ENCODE measurements at places on chromosomes 1 and 21.

- DNase-seq = no peak
Observed at GRCh38 chr1:236864996-236865817, 70.1 kb downstream of the MTR start.

DNA sequence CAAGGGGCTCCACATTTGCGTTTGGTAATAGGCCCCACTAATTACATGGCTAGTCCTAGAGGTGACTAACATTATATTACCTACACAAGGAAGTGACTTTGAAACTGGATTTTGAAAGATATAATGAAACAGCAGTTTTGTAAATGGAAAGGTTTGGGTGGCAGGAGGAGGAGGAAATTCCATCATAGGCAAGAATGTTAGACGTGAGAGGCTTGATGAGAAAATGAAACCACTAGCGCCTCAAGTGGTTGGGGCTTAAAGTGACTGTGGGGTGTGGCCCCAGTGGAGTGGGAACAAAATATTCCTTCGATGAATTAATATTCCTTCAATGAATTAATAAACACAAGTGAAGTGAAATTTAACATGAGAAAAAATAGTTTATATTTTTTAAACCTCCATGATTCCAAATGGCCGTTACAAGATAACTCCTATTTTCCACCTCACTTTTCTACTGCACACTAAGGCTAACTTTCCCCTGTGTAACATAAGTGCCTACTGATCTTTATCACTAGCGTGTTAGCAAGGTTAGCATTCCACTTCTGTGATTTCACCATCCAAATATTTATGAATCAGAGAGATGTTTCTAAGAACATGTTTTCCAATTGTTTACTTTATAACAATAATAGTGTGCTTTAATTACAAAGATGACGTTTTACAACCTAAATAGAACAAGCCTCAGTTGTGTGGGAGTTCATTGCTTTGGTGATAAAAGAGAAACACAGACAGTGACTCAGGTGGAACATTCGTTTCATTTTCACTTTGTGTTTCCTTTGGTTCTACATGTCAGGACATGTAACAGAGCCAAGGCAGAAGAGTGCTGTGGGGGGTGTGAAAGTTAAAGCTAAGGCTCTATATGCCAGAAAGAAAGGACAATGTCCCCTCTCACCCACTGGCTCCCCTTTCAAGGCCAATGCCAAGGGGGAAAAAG lies 12.5 kb upstream of the ATF3 start:
- peak; percentile 46 for DNase-seq

DNA sequence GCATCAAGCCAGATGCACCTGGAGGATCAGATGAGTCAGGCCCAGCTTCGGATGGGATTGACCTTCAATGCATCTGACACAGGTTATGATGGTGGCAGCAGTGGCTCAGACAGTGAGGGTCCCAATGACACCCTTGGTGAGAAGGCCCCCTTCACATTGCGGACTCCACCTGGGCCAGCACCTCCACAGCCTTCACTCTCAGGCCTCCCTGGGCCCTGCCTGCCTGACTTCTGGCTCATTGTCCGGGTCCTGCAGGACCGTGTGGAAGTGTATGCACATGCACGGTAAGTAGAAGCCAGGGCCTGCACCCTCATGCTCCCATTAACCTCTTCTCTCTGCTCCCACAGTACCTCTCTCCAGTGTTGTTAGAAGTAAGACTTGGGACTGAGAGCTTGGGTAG lies 20.8 kb downstream of the HYI start:
- DNase-seq = no peak

DNA sequence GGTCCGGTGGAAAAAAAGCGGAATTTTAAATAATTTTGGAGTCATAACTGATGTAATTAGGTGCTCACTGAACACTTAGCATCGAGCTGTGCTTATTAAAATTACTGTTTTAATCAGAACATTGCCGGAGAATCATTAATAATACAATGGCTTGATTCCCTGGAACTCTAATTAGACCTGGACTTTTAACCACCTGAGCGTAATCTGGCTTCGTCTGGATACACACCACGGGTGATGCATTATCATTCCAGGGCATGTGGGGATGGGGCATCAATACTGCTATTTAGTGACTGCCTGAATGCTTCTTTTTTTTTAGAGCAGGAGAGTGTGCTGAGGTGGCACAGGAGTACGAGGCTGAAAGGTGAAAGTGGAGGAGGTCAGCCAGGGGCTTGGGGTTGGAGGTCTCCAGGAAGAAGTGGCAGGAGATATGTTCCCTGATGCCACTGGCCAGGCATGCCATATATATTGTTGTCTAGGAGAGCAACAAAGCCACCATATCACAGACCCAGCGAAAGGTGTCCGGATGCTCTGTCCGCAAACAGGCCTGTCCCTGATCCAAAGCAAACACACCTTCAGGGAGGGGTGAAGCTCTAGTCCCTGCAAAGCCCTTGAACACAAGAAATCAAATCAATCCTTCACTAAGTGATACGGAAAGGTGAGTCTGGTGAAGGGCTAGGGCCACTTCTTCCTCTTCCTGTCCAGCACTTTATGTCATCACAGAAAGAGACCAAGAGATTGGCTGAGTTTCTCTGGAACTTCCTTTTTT lies 125.2 kb downstream of the PLXNA2 start:
- DNase-seq = no peak

- no peak for DNase-seq
Observed at GRCh38 chr1:117753232-117753631, 147.4 kb downstream of the TENT5C start.

- no peak for DNase-seq
Observed at GRCh38 chr1:74592580-74593355, 80.4 kb upstream of the LRRC53 start.

DNA sequence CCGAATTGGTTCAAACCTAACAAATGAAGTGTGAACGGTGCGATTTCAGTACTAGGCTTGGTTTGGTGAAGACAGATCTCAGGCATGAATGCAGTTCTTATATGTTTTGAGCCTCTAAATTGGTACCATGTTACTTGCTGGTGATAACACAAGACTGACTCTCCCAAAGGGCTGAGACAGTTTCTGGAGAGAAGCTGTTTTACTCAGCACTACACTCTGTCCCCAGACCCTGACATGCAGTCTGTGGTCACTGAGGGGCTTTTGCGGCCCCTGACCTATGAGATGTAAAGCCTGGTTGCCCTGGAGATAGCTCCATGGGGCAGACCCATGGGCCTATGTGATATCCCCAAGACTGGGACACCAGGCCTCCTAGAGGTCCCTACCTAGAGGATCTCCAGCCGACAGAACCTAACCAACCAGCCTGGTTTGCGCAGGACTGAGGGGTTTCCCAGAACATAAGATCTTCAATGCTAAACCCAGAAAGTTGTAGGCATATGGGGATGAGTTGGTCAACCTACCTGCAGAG lies 19.4 kb upstream of the FOXE3 start:
- no peak for DNase-seq

DNA sequence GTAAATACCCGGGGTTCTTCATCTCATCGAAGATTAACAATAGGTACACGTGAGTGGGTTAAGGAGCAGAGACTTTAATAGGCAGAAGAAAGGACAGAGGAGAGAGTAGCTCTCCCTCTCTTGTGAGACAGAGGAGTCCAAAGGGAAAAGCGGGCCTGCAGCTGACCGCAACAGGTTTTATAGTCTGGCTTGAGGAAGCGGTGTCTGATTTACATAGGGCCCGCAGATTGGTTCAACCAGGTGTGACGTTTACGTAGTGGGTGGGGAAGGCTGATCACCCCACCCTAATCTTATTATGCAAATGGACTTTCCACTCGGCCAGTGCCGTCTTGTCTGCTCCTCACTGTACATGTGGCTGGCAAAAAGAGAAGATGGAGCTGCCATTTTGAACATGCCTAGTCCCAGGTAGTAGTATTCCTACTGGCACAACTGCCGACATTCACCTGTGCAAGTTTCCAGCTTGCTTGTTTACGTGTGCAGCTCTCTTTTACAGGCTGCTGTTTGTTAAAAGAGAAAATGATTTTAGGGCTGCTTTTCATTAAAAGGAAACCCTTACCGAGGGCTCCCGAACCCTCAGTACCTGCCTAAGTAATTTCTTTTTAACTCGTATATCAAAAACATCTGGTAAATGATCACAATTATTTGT lies 10.6 kb downstream of the CDC14A start:
- no peak for DNase-seq

DNA sequence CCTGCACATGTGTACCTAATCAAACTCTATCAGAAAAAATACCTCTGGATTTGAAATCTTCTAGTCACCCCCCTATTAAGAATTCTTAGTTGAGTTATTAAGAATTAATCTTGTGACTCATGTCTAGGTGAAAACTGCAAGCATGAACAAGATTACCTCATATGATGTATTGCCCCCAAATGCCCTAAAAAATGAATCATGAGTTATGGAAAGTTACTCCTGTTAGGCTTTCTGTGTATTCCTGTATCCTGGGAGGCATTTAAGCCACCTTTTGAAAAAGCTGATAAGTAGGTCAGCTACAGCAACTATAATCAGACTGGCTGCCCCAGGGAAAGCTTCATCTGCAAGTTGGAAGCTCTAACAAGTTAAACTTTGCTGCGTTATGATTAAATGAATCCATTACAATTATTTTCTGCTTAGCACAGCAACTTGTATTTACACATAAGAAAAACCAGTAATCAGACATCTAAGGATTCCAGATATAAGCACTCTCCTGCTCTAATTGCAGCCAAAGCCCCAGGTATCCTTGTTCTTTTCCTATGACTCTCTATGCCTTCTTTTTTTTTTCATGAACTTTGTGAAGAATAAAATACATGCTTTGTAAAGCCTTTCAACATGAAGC lies 147.7 kb downstream of the NTPCR start:
- no peak for DNase-seq

- DNase-seq = no peak
Observed at GRCh38 chr1:116911779-116912469, 2.2 kb downstream of the PTGFRN start.

DNA sequence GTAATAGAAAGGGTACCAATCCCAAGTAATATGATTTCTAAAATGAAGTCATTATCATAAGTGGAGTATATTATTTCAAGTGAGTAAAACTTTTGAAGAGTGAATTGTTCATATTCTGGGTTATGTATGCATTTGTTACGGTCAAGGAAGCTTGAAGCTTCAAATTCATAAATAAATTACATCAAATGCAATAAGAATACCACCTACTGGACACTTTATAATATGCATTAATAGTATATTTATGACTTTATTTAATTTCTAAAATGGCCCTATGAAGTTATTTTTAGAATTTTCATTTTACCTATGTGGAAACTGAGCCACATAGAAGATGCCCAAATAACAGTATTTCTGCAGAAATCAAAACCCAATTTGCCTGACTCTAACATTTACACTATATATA lies 260.6 kb downstream of the SMYD3 start:
- no peak for DNase-seq

DNA sequence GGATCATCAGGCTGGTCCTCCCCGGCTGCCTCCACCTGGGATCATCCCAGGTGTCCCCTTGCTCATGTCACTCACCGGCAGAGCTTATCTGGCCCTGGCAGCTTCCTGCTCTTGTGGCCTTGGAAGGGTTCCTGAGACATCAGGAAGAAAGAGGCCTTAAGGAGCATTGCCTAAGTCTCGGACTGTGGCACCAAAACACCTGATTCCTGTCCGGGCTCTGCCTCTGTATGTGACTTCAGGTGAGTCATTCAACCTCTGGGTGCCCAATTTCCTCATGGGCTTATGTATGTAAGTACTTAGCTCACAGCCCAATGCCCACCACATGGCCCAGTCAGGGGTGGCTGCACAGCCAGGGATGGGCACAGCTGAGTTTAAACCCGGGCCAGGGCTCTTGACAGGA lies 255.9 kb upstream of the VAMP3 start:
- DNase-seq = no peak

- DNase-seq = peak; percentile 26
Observed at GRCh38 chr1:31605908-31606427, 11.5 kb upstream of the HCRTR1 start.

DNA sequence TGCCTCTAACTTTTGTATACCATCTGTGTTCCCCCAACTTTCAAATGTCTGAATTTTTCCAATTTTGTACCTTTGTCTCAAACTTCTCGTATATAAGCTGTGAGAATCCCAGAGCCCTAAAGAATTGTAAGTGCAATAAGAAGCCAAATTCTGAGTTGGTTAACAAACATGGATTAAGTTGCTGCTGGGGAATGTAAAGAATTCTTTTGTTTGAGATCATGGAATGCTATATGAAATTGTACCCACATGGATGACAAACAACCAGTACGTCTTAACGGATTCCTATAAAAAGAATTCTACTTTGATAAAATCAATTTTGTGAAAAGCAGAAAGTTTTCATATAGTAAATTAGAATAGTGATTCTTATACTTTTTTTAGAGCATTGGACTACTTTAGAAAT lies 72.4 kb upstream of the CYP2J2 start:
- DNase-seq = no peak

DNA sequence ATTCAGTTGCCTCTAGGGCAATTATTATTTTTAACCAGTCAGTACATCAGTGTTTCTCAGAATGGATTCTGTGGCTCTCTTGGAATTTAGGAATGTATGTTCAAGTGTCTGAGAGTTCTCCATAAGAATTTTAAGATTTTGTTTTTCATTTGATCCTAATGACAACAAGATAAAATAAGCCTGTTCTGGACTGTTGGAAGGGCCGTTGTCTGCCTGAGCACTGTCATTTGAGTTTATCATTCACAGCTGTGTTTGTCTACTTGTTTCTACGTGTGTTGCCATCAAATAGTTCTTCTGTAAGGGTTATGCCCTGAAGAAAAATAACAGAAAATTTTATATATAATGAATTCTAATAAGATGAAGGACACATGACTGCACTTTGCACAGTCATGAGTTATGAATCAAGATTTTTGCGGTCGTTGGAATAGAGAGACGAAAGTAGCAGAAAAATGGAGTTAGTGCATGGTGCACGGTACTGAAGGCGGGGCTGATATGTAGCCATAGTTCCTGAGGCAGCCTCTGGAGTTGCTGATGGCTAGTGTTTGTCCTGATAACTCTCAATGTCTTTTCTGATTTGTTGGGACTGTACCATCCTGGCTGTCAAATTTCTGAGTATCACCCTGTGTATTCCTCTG lies 92.5 kb downstream of the NOS1AP start:
- DNase-seq = no peak

GRCh38 chr1:59967141-59967697 lies 40.6 kb upstream of the CYP2J2 start:
- no peak for DNase-seq

Data from activated T-cell treated with anti-CD3 and anti-CD28 coated beads for 24 hours (primary cell).